Effector CD8-positive, alpha-beta T cell (primary cell): ENCODE measurements at places on chromosomes 7 and 10.
A peak's percentile ranks its signal among the peaks of the same experiment; 100 is the strongest.

DNA sequence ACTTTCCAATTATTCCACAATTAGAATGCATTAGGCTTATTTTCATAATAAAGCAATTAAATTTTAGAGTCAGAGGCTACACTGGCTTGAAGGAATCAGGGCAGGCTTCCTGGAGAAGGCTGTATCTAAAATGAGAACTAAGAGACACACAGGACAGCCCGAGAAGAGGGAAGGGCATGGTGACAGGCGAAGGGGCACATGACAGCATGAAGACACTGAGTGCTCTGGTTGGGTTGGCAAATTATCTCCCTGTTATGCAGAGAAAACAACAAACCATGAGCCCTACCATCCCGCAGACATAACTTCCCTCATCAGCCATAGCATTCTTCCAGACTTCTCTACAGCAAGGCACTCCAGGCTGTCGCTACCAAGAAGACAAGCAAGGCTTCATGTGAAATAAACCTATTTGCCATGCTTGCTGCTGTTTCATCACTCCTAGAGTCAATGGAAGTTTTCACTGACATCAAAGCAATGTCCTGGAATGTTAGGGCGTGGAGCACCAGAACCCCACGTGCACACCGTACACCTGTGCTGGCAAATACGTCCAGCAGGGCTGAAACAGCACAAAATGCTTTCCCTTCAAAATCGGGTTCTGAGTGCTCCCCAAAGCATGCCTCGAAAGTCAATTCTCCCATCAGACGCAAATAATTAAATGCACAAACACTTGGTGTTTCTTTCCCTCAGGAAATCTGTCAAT lies 21.3 kb downstream of the VOPP1 start:
- DNase-seq = no peak

DNA sequence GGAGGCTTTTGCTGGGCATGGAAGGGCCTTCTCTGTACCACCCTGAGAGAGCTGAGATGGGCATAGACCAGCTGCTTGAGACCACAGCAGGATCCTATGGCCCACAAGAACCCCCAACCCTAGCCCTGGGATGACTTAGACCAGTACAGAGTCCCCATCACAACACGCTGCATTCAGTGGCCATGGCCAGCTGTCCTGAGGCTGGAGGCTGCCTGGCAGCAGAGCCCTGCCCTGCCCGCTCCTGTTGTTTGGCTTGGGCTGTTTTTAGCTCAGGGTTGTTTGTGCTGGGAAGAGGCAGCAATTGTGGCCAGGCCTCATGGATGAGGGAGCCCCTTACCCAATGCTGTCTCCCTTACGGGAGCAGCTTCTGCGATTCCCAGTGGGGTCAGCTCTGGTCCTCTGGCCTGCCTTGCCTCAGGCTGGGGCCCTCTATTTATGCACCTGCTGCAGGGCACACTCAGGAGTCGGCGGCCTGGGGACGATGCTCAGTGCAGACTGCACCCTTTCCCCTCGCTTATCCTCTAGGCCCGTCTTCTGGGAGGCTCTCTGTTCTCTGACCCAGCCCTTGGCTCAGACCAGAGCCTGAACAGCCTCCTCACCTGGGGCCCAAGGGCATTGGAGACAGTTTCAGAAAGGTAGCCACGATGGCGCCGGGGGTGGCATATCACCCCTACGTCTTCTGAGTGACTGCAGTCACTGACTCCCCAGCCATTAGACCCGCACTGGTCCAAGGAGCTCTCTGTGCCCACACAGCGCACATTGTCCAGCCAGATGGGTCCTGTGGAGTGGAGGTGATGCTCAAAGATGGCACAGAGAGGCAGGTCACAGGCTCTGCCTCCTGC lies 6.3 kb downstream of the LOXL4 start:
- DNase-seq = no peak

GRCh38 chr7:89728481-89728880 lies 425.8 kb upstream of the STEAP1 start:
- no peak for DNase-seq

DNA sequence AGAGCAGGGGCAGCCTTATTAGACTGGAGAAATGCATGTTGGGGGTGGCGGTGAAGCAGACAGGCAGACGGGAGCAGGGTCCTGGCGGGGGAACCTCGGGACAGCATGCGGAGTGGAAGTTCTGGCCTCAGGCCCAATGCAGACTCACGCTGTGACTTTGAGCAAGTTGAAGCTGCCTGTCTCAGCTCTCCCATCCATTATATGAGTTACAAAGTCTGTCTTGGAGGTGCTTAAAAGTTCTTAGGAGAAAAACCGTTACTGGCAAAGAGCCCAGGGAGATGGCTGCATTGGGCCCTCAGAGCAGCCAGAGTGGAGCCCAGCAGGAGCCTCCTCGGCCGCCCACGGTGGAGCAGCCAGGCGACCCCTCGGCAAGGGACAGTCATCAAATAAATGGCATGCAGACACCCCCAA lies 509.5 kb downstream of the PLXNA4 start:
- no peak for DNase-seq

GRCh38 chr10:34677132-34677531 lies 138.0 kb downstream of the PARD3 start:
- DNase-seq = no peak

GRCh38 chr7:120833546-120833945 lies 24.4 kb downstream of the TSPAN12 start:
- DNase-seq = no peak

DNA sequence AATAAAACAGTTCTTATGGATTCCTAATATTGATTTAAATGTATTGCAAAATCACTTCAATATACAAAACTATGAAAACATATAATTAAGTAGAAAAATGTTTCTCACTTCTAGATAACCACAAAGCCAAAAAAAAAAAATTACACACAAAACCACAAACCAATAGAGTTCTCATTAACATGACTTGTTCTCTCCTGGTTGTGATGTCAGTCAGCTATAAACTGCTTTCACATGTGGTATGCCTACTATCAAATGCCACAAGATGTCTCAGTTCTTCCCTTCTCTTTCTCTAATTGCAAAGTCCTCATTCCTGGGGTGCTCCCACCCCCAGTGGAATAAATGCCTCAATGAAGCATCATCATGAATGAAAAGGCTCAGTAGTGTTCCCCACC lies 16.6 kb downstream of the GNAI1 start:
- DNase-seq = no peak

DNA sequence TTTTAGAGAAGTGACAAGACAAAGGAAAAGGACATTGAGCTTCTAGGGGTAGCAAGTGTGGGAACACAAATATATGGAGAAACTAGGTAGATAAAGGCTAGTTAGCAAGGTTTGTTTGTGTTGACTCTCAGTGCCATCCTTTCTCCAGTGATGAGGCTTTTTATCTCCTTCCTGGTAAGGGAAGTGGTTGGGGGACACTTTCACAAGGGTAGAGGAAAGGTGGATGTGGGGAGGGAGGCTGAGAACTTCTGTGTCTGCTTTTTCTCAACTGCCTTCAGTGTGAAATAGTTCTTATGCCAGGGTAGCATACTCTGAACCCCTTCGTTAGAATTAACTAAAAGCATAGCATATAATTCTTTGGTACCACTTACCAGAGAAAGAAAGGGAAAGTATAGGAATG lies 93.0 kb upstream of the STRIP2 start:
- no peak for DNase-seq

DNA sequence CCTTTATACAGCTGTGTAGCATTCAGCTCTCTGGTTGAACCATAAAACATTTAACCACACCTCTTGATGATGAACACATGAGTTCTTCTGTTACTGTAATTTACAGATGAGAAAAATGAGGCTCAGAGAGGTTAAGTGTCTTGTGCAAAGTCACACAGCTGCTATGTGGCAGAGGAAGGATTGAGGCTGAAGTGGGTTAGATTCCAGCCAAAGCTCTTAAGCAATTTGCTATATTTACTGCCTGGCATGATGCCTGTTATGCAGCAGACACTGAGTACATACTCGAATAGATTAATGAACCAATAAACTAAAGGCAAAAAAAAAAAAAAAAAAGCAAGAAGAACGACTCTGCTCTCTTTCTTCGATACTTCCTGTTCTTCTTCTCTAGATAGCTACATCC lies 35.7 kb downstream of the GFRA1 start:
- no peak for DNase-seq

GRCh38 chr7:105478606-105479005 lies 43.5 kb downstream of the PUS7 start:
- no peak for DNase-seq

DNA sequence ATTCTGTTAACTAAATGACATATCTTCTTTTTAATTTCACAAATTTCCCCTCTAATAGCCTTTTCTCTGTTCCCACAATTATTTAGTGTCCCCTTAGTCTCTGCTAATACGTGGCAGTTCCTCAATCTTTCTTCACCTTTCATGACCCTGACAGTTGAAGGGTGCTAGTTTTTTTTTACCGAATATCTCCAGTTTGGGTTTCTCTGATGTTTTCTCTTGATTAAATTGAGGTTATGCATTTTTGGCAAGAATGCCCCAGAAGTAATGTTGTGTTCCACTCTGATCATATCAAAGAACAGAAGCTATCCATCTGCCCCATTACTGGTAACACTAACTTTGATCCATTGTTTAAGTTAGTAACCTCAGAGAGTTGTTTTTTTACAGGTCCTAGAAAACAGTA lies 133.6 kb upstream of the ASAH2 start:
- no peak for DNase-seq

- DNase-seq = peak; percentile 56
Measured at GRCh38 chr7:129210256-129210988, 14.4 kb upstream of the AHCYL2 start.

DNA sequence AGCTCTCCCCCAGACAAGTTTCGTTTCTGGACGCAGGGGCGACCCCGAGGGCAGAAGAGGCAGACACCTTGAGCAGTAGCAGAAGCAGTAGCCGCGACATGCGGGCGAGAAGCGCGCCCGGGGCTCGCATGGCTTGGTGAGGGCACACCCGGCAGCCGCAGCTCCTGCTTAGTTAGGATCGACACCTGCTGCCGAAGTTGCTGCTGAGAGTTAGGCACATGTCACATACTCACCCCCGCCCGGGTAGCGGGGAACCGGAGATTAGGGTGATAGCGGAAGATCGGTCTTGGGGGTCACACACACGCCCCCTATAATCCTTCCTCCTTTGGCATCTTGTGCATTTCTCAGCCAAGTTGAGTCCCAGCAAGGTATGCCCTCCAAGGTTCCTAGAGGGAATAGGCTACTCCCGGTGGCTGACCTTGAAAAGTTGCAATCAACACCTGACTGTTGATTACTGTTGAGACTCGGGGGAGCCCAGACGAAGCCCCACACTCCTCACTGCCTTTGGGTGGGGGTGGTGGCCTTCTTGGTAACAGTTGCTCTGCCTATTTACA lies 668 bp downstream of the GPR37 start:
- DNase-seq = no peak
